PC-3 (cell line): ENCODE measurements at places on chromosomes 4 and X. TPM values are rescaled to one million over a fixed set of nuclear protein-coding genes. Genes with fewer than 3 reads are reported as not detected.
A peak's percentile ranks its signal among the peaks of the same experiment; 100 is the strongest.

- no peak for DNase-seq
Measured at GRCh38 chr4:85476381-85476780, 1.4 kb downstream of the ARHGAP24 start.

- DNase-seq: no peak
Measured at GRCh38 chr4:186826846-186827533, 103.3 kb upstream of the FAT1 start.

SULT1E1 gene
- not detected in 2 replicates for total RNA-seq

NLGN4X gene
- not detected in 2 replicates for total RNA-seq

GRCh38 chr4:112023402-112023950 is 121.8 kb upstream of the FAM241A start:
- no peak for DNase-seq

GRCh38 chr4:25271866-25272265 is 38.0 kb downstream of the PI4K2B start:
- DNase-seq: no peak

DNA sequence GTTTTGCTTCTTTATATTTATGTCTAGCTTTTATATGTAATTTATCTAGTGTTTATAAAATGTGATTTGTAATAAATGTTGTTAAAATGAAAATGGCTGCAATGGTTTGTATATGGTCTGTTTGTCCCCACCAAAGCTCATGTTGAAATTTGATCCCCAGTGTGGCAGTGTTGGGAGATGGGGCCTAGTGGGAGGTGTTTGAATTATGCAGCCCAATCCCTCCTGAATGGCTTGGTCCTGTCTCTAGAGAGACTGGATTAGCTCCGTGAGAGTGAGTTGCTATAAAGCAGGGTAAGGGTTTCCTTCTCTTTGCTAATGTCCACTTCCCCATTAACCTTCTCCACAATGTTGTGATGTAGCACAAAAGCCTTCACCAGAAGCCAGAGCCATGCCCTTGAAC is 30.0 kb upstream of the JADE3 start:
- no peak for DNase-seq

CT45A1 gene
- total RNA-seq: not detected in 2 replicates

DNA sequence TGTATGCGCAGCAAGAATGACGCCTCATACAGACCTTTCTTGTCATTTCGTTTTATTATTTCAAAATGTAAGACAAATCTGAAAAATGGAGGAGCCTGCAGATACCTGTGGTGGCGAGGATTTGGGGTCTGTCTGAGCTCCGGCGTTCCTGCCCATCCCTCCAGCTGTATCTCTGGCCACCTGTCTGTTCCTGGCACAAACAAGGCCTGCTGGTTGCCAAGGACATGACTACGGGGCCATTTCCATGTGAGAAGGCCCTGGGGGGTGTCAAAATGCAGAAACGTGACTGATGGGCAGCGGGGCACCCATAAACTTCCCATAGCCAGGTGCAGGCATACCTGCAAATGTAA is 591 bp upstream of the TSPAN7 start:
- DNase-seq: no peak

DNA sequence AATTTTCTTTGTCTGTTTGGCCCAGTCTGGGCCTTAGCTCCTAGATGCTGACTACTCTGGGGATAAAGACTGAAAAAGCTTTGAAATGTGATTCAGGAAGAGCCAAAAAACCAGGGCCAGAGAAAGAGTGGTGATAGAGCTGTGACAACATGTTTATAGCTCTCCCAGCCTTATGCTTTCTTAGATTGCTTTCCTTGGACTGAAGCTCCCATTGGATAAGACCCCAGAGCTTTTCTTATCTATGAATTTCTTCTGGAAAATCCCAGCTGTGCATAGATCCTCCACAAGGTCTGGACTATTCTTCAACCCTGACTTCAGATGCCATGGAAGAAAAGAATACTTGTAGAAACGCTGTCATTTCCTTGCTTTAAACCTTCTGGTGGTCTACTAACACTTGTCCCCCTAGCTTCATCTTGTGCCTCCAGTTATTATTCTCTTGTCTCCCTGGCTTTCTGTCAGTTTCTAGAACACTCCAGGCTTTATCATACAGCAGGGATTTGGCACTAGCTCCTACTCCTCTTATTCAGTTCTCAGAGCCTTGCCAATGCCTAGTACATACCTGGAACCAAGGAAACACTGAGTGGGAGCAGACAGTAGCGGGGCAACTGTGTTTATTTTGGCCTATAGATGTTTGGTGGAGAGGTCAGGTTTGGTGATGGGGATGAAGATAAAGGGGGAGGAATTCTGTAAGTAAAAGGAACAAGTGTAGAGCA is 57.1 kb upstream of the TEX13D start:
- no peak for DNase-seq

IL3RA gene
- not detected in 2 replicates for total RNA-seq

DNA sequence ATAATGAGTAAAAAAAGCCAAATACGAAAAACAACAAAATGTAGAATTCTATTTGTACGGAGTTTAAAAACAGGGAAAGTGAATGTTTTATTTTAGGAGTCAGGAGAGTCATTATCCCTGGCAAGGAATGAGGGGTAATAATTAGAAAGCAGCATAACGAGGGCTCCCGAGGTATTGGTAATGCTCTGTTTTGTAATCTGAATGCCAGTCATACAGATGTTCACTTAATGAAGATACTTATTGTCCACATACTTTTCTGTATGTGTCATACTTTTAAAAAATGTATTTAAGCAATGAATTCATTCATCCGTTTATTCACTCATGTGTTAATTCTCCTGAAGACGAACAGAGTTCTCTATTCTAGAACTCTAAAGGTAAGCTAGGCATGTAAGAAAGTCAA is 87.8 kb upstream of the BMP2K start:
- DNase-seq: peak; percentile 13

SMAD1 gene
- total RNA-seq: 13.3 and 14.8 TPM in 2 replicates

- peak; percentile 83 for DNase-seq
Measured at GRCh38 chrX:103533511-103534216, 14.4 kb upstream of the RAB40A start.

- no peak for DNase-seq
Measured at GRCh38 chr4:157226035-157226434, 5.5 kb downstream of the GRIA2 start.

DNA sequence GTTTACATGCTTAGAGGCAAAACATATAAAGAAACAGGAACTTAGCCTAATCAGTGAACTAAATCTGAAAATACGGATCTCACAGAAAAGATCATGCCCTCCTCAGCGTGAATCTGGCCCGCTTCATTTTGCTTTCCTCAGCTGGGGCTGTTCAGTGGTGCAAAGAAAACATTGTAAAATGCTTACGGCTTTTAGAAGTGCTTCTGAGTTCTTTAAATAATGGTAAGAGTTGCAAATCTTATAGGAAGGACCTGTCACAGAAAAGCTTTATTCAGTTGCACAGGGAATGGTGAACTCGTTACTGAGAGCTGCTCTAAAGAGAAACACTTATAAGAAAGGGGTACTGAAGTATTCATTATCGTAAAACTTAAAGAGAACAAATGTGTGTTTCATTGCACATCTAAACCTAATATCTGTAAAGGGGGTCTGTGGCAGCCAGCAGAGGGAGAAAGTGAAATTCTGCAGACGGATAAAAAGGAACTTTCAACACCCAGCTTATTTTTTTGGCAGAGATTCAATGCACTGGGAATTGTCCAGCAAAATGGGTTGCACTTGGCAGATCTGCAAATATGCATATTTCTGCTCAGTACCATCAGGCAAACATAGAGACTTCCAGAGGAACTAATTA is 139.2 kb upstream of the ANK2 start:
- peak; percentile 9 for DNase-seq

DNA sequence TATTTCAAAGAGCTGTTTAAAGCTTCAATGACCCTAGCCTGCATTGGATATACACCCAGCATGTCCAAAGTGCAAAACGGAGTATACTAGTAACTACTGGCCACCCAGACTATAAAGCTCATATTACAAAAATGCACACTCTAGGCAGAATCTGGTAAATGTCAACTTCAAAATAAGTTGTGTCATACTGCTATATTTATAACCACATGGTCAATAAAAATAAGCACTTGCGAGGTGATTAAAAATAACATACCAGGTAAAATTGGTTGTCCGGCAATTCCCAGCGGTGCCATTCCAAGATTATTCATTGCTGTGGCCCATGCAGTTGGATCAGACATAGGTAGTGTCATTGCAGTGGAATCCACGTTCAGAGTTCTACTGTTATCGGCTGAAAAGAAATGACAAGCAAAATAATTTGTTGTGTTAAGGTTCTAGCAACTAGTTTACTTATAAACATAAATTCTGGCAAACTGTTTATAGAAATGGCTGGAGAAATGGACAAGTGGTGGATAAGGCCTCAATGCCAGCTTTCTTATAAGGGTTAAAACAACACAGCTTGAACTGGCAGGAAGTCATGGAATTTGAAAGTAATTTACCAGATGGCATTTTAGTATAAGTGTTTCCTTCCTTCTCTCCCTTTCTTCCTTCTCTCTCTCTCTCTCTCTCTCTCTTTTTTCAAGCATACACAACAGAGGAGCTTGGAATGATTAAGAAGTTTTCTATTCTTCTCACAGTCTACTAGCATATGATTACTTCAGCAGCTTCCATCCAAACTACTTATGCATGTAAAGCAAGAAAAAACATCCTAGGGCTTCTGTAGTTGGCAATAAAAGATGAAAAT is 199.9 kb downstream of the ENOX2 start:
- peak; percentile 32 for DNase-seq

PPARGC1A gene
- total RNA-seq: not detected in 2 replicates

- peak; percentile 67 for DNase-seq
Measured at GRCh38 chr4:61406677-61407076, 206.6 kb downstream of the ADGRL3 start.

DNA sequence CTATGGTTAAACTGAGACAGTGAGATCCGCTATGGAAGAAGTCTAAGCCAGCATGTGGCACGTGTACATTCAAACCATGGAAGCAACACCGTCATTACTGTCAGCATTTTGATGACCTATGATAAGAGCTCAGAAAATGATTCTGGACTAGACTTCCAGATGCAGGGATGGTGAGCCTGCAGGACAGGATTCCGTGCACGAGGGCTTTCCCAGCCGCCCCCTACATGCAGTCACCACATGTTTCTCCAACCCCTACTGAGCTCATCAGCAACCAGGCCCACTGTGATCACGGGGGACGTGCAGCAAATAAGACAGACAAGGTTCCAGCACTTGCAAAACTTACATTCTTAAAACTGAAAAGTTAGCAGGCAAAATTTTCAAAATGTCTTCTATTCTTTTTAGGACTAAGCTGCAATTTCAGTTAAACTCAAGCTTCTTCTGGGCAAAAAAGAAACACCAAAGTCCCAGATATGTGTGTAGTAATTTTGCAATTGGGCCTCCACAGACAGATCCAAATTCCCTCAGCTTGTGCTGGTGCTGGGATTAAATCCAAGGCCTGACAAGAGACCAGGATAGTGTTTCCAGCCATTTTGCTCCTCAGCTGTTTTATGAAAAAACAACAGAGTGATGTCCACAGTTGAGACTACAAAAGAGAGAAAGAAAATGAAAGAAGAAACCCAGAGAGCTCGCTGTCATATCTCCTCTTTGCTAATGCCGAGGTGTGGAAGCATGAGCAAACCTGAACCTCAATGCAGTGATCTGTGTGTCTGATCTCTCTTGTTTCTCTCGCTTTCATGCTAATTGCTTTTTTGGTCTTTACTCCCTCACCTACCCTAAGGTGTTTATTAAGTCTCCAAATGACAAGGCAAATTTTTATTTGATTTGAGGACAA is 118.2 kb downstream of the AFAP1 start:
- DNase-seq: no peak

CENPVL2 gene
- total RNA-seq: not detected in 2 replicates

DNA sequence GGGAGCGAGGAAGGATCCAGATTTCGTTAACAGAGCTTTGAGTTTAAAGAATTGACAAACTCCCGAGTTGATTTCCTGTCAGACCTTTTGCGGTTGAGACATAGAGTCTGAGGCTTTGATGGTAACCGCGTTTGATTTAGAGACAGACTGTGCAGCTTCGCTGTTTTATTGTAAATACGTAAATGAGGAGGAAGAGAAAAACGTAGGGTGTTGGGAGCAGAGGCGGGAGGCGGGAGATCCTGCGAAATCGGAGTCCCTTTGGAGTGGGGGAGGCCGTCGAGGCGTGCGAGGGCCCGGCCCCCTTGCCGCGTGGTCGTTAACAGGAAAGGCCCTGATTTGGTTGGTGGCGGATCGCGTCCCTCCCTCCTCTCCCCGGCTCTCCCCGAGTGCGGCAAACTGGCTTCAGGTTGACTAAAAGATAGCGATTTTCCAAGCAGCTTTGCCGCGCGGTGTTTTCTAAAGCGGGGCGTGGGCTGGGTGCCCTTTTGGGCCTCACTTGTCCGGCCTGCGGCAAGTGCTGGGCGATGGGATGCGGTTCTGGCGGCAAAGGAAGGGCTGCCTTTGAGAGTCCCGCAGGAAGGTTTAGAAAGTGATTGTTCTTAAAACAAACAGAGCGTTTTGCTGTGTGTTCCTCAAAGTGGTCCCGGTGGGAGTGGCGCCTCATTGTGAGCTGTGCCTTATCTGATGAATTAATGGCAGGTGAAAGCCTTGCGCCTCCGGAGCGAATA is 857 bp downstream of the SCML1 start:
- peak; percentile 45 for DNase-seq

- DNase-seq: peak; percentile 53
Measured at GRCh38 chr4:169311643-169312365, 41.0 kb upstream of the SH3RF1 start.

CPE gene
- total RNA-seq: 15.4 and 15.5 TPM in 2 replicates

GRCh38 chr4:158130204-158130603 is 42.6 kb downstream of the GASK1B start:
- DNase-seq: no peak

GRCh38 chr4:111074523-111075114 is 451.7 kb upstream of the PITX2 start:
- no peak for DNase-seq

ATOH1 gene
- total RNA-seq: not detected in 2 replicates

LDOC1 gene
- 40.6 and 45.5 TPM in 2 replicates for total RNA-seq

GRCh38 chr4:48223633-48224295 is 45.9 kb downstream of the TEC start:
- DNase-seq: peak; percentile 90

- DNase-seq: peak; percentile 25
Measured at GRCh38 chrX:80282535-80282934, 137.7 kb upstream of the TENT5D start.

GRCh38 chr4:107050525-107051135 is 14.5 kb upstream of the DKK2 start:
- peak; percentile 21 for DNase-seq

GRCh38 chrX:71994601-71995000 is 84.0 kb downstream of the NHSL2 start:
- DNase-seq: no peak

DNA sequence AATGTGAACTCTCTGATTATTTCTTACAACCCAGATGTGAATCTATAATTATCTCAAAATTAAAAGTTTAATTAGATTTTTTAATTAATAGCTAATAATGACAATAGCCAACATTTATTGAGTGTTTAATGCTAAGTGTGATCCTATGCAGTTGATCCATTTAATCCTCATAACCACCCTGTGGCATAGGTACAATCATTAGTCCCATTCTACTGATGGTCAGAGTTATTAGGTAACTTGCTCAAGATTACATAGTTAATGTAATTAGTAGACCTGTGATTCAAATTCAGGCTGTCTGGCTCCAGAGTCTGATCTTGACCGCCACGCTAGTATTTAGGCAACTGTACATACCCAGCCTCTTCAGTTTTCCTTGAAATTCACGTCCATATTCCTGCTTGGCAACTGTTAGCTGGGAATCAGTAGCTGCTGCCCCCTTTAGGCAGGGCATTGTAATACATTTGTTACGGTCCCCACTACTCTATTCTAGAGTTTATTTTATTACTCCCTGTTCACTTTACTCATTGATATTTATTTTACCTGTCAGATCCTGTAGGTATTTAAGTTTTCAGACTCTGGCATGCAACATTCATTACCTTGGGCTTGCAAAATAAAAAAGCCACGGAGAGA is 20.6 kb upstream of the TEC start:
- DNase-seq: peak; percentile 60
